ENCODE measurements at places on chromosomes 5 and 9.

- DNase-seq = no peak
Measured at GRCh38 chr9:107541523-107541922, 52.0 kb upstream of the KLF4 start.

DNA sequence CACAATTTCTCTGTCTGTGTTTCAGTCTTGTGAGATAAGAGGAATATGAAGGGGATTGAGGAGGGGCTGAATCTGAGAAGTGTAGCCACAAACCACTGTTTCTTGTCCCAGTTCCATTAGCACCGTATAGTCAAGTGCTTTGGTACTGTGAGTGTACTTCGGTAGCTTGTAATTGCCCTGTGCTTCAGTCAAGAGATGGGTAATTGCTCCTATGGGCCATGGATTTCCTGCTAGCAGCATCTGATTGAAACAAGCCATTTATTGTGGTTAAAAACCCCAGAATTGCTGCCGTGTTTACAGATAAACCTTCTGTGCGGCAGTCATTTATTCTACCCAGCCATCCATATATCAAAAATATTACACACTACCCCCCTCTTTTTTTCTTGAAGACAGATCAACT is 98.6 kb downstream of the MAT2B start:
- no peak for DNase-seq

DNA sequence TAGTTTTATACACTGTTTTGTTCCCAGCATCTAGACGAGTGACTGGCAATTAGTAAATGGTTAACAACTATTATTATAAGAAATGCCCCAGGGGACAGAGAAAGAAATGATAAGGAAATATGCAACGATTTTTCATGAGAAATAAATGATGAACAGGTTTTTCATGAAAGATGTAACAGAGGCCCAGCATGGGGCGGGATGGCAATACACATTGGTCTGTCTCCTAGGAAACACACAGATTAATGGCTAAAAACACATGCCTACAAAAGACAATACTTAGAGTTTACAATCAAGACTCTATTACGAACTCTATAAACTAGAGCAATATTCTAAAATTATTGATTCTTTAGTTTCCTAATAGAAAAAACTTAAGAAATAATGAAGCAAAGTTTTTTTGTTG is 441.5 kb upstream of the CDH9 start:
- DNase-seq = no peak

GRCh38 chr5:72232838-72233237 is 87.2 kb downstream of the MRPS27 start:
- DNase-seq = no peak

DNA sequence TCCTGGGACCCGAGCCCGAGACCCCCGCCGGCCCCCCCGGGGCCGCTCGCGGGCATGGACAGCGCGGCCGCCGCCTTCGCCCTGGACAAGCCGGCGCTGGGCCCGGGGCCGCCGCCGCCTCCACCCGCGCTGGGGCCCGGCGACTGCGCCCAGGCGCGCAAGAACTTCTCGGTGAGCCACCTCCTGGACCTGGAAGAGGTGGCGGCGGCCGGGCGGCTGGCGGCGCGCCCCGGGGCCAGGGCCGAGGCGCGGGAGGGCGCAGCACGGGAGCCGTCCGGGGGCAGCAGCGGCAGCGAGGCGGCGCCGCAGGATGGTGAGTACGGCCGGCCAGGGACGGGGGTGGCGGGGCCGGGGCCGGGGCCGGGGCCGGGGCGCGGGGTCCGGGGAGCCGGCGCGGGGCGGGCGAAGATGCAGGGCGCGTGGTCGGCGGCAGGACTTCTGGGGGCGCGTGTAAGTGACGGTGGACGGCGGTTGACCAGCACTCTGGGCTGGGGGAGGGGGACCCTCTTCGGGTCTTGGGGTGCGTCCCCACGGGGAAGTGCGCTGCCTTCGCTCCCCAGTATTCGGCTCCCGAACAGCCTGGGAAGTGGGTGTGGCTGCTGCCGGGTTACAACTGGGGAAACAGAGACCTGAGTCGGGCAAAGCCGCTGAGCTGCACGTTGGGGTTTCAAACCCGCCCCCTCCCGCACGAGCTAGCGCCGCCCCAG is 520 bp downstream of the PRRX2 start:
- DNase-seq = no peak

DNA sequence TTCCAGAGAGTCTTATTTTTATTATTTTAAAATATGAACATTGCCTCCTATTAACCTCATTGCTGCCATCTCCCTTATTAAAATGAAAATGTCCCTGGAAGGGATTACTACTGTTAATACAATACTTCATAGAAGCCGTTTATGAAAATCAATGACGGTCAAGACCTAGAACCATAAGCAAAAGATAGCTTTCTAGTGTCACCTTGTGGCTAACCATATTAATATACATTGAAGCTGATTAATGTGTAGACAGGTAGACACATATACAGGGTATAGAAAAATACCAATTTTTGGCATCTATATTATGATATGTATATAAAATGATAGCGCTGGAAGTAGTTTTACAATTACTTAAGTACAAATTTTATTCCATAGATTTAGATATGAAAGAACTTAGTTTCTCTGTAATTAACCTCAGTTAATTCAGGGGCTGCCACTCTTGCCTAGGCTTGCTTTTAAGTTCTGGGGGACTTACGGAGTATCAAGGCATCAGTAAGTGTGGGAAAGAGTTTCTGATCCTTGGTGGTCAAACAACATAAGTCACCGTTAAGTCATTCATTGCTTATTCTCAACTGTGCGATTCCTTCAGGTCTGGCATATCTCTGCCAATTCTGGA is 2.5 kb upstream of the YTHDC2 start:
- no peak for DNase-seq

DNA sequence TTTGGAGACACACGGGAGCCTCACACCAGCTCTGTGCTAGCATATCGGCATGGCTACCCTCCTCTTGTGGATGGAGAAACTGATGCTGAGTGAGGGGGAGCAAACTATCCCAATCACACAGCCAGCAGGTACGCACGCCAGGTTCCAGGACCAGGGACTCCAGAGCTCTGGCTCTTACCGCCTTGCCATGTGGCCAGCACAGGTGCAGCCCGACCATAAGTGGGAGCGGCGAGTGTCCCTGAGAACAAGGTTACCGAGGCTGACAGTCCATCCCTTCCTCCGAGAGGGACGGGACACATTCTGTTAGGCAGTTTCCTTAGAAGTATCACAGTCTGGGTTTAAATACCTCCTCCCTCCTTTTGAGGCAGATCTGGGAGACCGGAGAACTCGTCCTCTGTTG is 86.0 kb downstream of the PAX5 start:
- DNase-seq = no peak

DNA sequence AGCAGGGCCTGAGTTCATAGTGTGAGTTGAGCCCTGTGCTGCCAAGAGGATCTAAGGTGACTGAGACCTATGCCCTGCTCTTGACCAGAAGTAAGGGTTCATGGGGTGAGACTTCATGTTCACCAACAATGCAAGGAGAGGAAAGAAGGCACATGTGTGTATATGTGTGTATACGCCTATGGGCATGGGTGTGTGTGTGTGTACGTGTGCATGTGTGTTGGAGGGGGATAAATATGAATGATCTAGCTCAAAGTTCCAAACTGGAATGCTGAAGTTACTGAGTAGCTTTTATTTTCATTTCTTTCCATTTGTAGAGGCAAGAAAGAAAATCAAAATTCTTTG is 25.6 kb upstream of the HAND1 start:
- no peak for DNase-seq

GRCh38 chr9:2013743-2014475 is 1.2 kb upstream of the SMARCA2 start:
- no peak for DNase-seq

GRCh38 chr5:32707418-32707997 is 3.6 kb upstream of the NPR3 start:
- no peak for DNase-seq

DNA sequence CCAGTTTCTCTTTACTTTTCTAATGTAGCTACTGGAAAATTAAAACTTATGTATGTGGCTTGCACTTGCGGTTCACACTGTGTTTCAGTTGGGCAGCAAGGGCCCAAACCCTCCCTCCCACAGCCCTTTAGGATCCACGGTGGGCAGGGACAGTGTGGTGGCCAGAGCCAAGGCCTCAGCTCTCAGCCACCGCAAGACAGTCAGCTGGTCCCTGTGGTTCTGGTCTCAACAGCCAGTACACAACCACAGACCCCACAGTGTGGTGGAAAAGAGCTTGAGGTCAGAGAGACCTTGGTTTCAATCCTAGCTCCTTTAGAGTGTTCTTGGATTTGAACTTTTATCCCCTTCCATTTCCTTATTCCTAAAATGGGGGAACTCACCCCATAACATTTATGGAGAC is 153.0 kb upstream of the SMIM23 start:
- DNase-seq = no peak

DNA sequence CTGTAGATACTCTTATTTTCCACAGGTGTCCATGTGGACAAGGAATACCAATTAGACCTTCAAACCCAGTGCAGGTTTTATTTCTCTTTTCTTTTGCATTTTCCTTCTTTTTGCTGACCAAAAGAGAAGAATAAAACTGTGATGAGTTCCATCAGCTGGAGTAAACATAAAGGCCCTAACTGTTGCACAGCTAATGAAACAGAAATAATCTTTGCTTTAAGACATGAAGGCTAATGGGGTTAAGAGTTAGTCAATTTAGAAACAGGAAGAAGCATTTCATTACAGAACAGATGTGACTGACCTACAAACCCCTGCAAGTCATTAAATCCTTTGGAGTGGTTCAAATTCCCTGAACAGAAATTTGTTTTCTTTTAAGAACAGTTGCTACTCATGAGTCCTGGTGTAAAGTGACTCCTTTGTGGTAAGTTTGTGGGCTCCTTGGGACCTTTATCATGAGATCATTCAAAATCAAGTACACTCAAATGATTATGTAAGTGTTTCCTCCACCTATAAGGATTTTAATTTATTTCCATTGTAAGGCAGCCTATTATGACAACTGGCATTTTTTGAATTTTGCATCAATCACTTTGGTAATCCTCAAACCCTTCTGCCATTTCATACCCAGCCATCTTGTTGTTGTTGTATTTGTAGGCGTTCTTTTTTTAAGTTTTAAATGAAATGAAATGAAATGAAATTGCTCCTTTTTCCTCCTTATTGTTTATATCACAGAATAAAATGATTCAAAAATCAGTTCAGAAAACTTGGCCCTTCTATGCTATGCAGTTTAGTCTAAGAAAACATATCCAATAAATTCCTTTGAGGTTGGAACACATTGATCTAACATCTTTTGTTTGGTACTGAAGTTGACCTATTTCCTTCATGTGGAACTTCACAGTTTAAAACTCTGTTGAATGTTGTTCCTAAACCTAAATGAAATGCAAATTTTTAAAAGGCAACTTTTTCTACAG is 1.3 kb downstream of the MINAR2 start:
- DNase-seq = no peak

- no peak for DNase-seq
Measured at GRCh38 chr9:34211395-34211794, 32.6 kb downstream of the UBAP1 start.

GRCh38 chr5:122473138-122473843 is 161.3 kb downstream of the SNCAIP start:
- no peak for DNase-seq
